Left renal cortex interstitium (tissue), 4 donors: ENCODE measurements at places on chromosomes 6 and 20.

- no peak for DNase-seq
Measured at GRCh38 chr6:3608159-3608558, 143.4 kb downstream of the PXDC1 start.

GRCh38 chr20:36113036-36113435 is 41.5 kb upstream of the EPB41L1 start:
- DNase-seq, result no peak

DNA sequence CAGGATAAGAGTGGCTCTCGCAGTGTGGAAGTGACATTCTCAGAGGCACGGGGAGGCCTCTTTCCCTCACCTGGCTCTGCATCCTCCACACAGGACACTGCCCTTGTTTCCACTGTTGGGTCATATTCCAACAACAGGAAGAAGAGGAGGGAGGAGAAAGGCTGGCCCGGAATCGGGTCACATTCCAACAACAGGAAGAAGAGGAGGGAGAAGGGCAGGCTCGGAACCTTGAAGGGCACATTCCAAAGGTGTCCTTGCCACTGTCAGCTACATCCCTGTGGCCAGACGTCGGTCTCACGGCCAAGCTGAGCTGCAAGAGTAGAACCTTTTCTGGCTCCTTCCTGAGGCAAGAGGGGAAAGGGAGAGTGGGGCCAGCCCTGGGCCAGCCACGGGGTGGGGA is 25.4 kb downstream of the CHRNA4 start:
- no peak for DNase-seq

- no peak for DNase-seq
Measured at GRCh38 chr6:46961711-46962110, 40.0 kb upstream of the ADGRF5 start.

DNA sequence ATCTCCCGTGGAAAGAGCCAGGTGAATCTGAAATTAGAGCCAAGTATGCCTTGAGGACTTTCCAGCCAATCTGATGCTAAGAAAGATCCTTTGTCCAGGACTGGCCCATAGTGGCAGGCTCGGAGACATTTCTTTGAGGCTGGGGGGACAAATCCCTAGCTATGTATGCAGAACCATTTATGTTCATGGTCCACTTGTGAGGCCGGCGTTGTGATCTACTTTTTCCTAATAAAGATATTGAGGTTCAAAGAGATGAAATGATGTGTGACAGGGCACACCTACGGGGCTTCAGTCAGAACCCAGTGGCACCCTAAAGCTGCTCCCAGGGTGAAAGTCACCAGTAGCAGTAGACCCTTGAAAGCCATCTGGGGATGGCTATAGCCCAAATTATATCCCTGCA is 120.3 kb upstream of the MAFB start:
- DNase-seq, result no peak

DNA sequence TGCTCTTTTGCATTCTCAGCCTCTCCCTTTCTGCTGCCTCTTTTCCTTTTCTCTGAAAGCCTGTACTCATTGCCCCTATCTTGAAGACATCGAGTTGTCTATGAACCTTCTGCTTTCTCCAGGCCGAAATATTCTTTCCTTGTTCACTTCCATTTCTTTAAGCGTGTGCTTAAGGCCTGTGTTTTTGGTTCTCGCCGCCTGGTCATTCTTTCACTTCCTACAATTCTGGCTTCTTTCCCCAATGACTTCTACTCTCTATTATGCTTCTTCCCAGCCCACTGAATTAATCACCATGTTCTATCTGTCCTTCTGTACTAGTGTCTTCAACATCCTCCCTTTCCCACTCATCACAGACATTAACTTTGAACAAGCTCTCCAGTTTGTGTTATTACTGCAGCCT is 69.6 kb downstream of the C6orf52 start:
- DNase-seq, result no peak

DNA sequence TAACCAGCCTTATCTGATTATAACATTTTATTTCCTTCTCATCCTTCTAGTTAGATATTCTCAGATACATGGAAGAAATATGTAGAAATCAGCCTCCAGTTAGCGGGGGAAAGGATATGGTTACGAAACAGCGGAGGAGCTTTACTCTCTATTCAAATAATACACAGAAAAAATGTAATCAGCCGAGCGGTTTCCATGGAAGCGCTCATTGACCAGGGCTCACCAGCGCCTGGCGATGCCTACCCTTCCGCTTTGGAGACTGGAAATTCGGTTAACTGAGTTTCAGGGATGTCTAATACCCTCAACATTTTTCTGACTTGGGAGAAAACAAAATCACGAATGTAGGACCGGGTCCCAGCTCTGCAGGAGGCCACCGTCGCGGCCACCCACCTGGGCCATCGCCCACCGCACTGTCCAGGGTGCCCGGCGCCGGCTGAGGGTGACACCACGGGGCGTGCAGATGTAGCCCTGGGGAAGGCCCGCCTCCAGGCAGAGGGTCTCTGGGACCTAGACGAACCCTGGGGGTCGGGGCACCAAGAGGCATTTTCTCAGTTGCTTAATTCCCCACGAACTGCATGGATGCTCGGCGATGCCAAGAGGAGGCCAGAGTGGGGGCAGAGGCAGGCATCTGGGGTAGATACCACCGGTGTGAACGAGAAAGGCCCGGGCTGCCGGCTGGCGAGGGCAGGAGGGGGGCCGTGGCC is 1.7 kb downstream of the PRR18 start:
- DNase-seq, result no peak

- no peak for DNase-seq
Measured at GRCh38 chr6:143059663-143060353, 881 bp upstream of the AIG1 start.

DNA sequence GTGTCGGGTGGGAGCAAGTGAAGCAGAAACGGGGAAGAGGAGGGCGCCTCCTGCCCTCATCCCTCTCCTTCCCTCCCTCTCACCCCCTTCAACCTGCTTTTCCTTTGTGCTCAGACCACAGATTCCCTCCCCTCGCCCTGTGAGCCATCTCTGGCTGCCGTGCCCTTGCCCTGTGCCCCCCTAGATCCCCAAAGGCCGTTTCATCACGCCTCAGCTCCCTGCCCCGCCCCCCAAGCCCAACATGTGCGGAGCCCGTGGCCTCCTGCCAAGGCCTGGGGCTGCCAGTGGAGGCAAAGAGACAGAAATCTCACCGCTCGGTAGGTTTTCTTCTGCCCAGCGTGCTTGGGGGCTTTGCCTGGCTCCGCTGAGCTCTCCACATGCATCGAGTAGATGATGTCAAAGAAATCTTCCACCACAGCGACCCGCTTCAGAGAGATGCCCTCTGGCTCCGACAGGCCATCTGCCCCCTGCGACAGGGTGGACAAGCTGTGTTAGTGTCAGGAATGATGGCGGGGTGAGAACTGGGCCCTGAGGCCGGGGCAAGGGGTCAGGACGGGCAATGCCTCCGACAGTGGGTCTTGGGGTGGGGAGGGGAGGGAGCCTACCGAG is 57.6 kb downstream of the NOL4L start:
- no peak for DNase-seq

DNA sequence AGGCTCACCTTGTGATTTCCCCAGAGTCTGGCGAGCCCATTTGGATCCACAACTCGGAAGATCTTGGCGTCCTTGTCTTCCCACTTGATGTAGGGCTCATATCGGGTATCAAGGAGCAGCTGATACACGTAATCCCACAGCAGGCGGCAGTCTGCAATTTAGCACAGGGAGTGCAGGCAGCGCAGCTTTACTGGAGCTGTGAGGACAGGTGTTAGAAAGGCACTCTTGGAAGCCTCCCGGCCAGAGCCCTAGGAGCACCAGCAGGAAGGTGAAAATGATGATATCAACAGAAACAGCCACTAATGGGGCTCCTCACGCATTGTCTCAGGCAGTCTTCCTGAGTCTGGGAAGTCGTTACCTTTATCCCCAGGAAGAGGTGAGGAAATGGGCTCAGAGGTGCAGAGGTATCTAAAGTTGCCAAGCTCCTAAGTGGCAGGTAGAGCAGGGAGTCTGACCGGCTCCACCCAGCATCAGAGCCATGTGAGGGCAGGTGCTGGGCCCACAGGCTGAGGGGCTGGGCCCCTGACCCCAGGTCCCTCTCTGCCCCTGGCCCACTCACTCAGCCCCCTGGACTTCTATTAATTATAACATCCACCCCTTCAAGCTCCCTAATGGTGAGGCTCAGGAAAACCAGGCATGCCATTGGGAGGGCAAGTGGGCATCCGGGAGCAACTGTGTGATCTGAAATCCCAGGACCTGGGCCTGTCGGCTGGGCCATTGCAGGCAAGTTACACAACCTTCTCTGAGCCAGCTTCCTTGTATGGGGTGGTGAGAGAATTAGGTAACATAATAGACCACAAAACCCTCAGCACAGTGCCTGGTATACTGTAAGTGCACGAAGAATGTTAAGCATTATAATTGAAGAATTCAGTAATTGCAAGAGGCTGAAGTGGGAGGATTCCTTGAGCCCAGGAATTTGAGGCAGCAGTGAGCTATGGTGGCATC is 18.3 kb downstream of the ETV7 start:
- DNase-seq, result no peak

DNA sequence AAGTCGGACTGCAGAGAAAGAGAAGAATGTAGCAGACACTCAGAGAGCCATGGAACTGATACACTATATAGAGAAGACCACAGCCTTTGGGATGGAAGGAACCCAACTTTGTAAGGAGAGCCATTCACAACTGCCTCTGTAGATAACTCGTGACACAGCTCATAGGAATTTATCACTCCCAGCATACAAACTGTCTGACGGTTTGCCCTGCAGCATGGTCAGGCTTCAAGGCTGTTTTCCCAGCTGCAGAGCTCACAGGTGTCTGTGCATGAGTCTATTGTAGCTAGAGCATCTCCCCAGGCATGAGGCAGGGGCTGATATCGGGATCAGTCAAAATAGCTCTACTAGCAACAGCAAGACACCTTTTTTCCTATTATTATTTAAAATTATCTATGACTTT is 130.5 kb upstream of the DTNBP1 start:
- DNase-seq, result no peak

GRCh38 chr20:52012079-52012478 is 179.5 kb downstream of the ZFP64 start:
- DNase-seq, result no peak

GRCh38 chr6:34839666-34840352 is 47.9 kb downstream of the BLTP3A start:
- no peak for DNase-seq

DNA sequence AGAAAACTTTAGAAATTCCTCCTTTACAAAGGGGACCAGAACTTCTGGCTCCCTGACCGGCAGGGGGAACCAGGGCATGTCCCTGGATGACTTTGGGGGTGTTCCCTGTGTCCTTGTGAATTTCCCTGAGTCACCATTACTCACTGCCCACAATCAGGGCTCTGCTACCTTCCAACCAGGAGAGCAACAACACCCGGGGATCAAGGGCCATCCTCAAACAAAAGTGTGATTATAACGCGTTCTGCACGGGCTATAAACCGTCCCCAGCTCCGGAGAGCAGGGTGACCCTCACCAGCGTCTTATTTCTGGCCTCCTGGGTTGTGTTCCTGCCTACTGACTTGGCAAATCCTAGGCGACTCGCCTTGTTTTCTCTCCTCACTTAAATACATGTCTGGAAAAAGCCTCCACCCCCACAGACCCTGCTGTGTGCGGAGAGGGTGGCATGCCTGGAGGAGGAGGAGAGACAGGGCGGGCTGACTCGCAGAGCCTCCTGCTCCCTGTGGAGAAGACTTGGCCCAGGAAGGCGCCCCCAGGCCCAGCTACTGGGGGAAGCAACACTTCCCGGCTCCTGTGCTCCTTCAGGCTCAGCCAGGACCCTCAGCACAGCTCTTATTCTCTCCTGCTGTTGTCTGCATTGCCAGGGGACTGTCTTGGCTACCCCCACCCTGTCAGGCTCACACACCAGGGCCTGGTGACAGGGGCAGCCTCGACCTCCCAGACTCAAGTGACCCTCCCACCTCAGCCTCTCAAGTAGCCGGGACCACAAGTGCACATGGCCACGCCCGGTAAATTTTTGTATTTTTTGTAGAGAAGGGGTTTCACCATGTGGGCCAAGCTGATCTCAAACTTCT is 54.1 kb downstream of the FGD2 start:
- no peak for DNase-seq

DNA sequence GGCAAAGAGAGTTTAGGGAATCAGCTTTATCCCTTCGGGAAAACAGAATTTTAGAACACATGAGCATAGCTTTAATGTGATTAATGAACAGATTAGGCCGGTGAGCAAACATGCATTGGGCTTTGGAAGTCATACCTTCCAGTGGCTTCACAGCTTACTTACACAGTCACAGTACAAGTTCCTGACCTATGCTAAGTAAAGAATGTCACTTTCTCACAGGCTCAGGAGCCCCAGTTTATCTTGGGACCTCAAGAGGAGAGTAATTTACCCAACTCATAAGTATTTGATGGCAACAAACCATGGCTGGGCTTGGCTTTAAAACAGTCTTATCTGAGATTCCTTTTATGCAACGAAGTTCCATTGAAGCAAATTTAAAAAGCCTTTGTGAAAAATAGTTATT is 195.9 kb downstream of the AKAP7 start:
- no peak for DNase-seq

GRCh38 chr6:40108736-40109135 is 174.5 kb upstream of the MOCS1 start:
- DNase-seq, result no peak

DNA sequence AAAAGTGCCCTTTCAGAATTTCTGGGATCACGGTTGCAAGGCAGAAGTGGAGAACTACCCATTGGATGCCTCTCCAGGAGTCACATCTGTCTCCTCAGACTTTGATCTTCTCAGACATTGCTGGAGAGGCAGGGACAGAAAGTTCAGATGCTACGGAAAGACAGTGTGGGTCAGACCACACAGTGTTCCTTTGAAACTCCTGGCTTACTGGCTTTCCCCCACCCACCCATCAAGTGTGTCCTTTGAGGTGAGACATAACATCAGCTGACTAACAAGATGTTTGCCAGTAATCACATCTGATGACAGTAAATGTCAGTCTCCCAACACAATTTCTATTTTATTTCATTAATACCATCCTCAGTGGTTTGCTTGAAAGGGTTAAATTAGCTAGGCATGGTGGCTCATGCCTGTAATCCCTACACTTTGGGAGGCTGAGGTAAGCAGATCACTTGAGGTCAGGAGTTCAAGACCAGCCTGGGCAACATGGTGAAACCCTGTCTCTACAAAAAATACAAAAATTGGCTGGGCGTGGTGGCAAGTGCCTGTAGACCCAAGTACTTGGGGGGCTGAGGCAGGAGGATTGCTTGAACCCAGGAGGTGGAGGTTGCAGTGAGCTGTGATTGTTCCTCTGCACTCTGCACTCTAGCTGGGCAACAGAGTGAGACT is 67.2 kb upstream of the SNX9 start:
- DNase-seq, result no peak

- no peak for DNase-seq
Measured at GRCh38 chr6:78253618-78254017, 600.8 kb downstream of the MEI4 start.
